ENCODE measurements at places on chromosomes 16 and 17.

DNA sequence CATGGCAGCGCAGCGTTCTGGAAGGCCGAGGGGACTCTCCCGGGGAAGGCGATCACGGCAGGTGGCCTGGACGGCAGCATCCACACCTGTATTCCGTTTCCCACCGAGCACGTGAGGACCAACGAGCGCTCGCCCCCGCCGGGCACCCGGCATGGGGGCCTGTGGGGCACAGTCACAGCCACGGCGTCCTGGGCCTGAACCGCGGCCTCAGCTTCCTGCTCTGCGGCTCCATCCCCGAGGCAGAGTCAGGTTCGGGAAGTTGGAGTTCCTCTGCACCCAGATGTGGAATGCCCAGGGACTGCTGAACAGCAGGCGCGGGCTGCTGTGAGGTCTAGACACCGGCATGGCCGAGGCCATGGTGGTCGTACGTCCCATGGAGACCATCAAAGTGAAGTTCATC lies 1713.9 kb downstream of the TP53TG3F start:
- DNase-seq, result no peak

DNA sequence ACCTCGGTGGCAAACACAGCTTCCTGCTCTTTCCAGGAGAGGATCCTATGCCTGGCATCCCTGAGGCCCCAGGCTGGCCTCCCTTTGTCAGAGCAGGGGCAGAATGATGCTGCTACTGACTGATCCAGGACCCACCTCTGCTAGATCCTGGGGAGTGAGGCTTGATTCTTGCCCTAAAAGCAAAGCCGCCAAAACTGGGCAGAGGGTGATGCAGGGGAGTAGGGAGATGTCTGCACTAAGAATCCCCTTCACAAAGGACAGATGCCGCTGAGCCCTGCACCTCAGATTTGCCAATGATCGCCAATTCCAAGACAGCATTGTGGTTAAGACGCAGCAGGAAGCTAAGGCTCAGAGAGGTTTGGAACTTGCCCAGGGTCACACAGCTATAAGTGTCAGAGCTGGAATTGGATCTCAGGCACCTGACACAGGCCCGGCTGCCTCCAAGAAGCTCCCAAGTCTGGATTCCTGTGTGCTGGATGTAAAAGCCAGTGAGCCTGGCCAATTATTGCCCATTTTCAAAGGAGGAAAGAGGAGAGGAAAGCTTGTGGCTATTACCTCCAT lies 60.7 kb upstream of the TNRC6C start:
- no peak for DNase-seq

- DNase-seq, result no peak
These were observed 7.5 kb upstream of the KCNG4 start for GRCh38 chr16:84247331-84247730.

- DNase-seq, result no peak
These were observed 12.2 kb upstream of the AKTIP start for GRCh38 chr16:53515259-53515658.

DNA sequence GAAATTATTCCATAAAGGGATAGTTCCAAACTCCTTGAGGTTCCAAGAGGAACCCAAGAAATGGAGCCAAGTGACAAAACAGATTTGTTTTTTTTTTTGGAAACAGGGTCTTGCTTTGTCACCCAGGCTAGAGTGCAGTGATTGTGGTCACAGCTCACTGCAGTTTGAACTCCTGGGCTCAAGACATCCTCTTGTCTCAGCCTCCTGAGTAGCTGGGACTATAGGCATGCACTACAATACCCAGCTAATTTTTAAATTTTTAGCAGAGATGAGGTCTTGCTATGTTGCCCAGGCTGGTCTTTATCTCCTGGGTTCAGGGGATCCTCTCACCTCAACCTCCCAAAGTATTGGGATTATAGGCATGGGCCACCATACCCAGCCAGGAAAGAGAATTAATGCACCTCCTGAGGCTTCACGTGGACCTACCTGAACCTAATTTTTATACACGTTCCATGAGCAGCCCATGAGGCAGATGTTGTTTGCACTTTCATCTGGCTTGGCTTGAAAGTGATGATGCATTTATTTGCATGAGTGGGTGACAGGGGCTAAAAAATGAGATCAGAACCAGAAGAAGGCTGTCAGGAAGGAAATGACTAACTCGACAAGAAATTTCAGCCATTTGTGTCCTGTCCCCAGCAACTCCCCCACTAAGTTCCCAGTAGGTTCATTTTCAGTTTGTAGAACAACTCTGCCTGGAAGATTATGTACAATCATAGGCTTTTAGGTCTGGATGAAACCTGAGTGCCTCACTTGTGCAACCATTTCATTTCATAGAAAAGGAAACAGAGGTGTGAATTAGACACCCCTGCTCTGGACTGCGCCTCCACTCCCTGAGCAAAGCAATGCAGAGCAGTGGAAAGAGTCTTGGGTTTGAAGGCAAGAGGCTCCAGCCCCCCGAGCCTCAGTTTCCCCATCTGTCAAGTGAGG lies 10.3 kb upstream of the IRF8 start:
- peak; percentile 78 for DNase-seq

GRCh38 chr17:42273474-42274252 lies 2.5 kb downstream of the STAT5B start:
- DNase-seq, result no peak

DNA sequence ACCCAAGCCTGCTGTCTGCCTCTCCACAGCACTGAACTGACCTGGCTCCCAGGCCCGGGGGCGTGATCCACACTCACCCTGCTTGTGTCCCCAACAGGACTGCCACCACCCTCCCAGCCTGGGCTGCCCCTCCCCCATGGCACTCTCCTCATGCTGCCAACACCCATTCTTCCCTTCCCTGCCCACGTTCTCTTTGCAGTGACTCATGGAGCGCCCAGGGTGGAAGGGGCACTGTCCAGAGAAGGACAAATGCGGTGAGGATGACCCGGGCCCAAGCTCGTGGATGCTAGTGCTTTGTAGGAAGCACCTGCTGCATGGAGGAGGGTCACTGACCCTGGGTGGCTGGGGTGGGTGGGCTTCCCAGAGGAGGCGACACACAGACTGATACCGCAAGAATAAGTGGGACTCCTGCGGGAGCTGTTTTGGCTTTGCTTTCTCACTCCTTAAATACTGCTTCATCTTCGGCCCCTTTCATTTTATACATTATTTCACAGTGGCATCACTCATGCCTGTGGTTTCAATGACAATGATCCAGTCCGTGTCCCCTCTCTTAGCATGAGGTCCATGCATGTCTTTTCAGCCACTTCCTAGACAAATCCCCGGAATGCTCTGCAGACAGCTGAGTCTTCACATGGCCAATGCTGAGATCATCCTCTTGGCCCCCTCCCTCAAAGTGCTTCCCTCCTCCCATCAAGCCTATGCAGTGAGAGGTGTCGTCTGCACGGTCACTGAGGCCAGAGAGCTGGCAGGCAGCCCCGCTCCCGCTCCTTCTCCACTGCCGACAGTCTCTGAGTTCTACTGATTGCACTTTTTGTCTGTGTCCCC lies 17.6 kb downstream of the CDK5R1 start:
- DNase-seq, result no peak

GRCh38 chr17:68459037-68459639 lies 1.8 kb upstream of the WIPI1 start:
- peak; percentile 23 for DNase-seq

DNA sequence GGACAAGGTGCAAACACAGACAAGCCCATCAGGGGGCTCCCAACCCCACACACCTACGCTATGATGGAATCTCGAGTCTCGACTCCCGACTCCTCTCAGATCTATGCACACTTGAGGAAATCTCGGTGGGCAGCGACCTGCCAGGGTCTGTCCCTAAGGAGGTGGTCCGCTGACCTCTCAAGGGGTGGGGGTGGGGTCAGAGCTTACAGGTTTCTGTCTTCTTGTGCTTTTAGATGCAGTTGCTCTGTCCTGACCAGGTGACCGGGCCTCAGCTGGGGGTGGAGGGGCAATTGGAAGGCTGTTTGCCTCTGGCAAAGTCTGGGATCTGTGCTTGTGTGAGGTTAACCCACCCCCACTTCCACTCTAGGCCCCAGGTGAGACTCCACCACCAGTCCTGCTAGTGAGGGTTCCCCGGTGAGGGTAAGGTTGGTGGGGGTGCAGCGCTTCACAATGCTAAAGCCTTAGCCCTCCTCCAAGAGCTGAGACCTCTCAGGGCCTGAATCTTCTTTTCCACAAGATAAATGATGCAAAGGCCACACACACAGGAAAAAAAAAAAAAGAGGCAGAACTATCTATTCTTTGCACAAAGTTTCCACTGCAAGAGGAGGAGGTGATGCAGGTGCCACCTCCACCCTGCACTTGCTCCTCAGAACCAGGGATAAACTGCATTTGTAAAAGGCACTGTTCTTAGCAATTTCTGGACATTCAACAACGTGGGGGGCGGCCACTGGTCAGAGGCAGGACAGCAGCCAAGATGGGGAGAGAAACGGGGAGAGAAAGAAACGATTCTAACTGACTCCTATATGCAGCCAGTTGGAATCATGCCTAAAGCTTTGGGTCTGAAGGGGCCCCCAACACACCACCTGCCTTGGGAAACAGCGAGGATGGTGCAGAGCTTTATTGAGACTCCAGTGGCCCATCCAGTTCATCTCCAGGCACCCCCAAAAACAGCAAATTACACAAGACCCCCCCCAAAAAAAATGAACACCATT lies 4.1 kb downstream of the CISD3 start:
- DNase-seq, result no peak

DNA sequence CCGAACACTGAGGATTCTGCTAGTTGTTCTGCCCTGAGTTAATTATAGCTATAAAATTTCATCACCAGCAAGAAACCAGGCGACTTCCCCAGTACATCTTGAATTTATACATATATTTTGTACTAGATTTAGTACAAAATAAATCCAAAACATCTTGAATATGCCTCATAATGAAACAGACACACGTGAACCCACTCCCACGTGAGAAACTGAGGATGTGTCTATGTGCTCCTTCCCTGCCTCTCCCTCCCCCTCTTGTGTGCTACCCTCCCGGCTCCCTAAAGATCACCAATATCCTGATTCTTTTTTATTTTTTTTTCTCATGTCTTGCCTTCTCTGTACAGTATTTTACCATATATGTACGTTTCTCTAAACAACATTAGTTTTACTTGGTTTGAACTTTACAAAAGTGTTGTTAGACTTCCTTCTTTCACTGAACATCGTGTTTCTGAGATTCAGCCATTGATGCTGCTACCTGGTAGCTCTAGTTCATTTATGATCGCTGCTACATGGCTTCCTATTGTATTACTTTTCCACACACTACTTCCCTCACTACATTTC lies 1.1 kb upstream of the LCMT1 start:
- no peak for DNase-seq

GRCh38 chr17:66354981-66355380 lies 52.6 kb downstream of the PRKCA start:
- DNase-seq, result no peak

- no peak for DNase-seq
These were observed 18.0 kb upstream of the HSBP1 start for GRCh38 chr16:83789642-83790401.

DNA sequence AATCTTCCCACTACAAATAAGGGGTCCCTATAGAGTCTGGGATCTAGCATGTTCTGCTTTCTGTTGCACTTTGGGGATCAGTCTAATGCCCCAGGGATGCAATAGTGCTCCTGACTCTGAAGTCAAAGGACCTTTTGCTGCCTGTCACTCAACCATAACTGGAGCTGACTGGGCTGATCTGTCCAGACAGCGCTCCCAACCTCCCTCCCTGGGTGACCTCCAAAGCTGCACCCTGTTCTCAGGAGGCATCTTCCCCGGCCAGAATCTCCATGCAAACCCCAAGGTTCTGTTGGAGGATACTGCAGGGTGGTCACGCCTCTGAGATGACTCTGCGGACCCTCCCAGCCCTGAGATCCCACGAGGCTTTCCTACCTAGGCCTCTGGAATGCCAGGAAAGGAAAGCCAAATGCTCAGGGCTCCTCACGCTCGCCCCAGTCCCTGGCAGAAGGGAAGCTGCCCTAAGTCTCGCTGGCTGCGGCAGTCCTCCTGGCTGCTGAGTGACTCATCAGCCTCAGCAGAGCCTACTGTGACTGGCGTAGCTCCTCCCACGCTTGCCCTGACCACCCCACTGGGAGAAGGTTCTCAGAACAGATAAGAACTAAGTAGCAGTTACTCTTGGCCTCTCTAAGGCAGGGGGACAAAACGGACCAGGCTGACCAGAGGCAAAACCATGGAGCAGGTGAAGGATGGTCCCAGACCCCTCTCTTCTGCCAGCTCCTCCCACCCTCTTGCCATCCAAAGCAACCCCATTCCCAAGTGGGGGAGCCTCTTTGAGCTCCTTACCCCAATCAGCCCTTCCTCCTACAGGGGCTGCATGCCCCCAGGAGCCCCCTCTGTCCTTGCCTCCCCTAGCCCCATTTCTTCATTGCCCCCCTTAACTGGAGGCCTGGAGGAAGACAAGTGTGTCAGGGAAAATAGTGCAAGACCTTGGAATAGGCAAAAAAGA lies 124.1 kb upstream of the TNRC6C start:
- DNase-seq, result peak; percentile 61

- peak; percentile 73 for DNase-seq
These were observed 792 bp downstream of the PPP1R9B start for GRCh38 chr17:50149417-50150353.

GRCh38 chr16:31002250-31002700 lies 8.2 kb downstream of the STX1B start:
- no peak for DNase-seq

GRCh38 chr17:31561469-31562375 lies 170.2 kb downstream of the RAB11FIP4 start:
- no peak for DNase-seq

GRCh38 chr17:69913616-69914015 lies 161.4 kb upstream of the KCNJ16 start:
- no peak for DNase-seq

- no peak for DNase-seq
These were observed 292.5 kb downstream of the SOX9 start for GRCh38 chr17:72413077-72414031.
